ENCODE measurements at places on chromosomes 3 and 15.

DNA sequence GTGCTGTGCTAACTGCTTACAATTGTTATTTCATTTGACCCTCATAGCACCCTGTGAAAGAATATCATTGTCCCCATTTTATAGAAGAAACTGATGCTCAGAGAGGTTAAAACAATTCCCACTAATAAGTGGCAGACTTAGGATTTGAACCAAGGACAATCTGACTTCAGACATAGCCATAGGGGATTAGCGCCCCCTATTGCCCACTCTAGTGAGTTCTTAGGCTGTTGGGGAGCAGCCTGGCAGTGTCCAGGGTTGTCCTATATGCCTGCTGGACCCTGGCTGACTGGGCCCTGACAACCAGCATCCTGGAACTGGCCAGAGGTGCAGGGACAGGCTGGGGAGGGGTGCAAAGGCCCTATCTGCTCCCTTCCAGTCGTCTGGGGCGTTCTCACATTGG is 15.4 kb downstream of the DPH3 start:
- DNase-seq, result no peak

DNA sequence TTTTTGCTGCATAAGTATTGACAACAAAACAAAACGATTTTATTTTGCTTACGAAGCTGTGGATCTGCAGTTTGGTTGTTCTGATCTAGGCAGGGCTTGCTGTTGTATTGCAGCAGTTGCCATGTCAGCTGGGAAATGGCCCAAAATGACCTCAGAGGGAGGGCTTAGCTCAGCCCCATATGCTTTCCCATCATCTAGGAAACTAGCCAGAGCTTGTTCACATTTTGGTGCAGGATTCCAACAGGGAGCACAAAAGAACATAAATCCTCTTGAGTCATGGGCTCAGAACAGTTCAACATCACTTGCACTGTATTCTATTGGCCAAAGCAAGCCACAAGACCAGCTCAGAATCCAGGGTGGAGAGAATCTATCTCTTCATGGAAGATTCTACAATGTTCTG is 42.2 kb upstream of the ROBO2 start:
- DNase-seq, result no peak

- peak; percentile 57 for DNase-seq
These were observed 18.3 kb upstream of the NTRK3 start for GRCh38 chr15:88274553-88275460.

DNA sequence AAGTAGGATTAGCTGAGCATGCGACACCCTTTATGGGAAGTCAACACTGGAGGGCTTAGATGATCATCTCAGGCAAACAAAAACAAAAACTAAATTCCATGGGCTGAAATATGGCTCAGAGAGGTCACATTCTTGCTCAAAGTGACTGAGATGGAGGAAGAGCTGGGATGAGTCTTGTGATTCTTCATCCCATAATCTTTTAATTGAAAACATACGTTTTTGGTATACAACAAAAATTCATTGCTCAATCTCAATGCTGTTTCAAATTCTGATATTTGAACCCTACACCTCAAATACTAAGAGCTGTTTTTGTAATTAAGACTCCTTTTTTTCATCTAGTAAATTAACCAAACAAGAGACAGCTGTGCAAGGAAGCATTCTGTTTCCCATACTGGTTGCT is 257.0 kb downstream of the NR1D2 start:
- no peak for DNase-seq

DNA sequence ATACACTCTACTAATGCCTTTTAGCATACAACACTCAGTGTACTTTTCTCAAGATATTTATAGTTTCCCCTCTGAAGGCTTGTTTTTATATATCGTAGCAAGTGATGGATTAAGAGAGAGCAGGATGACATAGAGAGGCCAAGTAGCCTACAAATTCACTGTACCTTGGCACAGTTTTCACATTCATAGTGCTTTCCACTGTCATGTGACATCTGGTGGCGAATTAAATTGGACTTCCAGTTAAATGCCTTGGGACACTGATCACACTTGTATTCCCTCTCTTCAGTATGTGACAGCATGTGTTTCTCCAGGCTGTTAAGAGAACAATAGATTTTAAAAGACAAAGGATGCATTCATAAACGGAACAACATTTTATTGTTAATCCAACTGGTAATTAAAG is 541.1 kb downstream of the MECOM start:
- DNase-seq, result peak; percentile 56
